ENCODE measurements at places on chromosomes 6 and 20.
A peak's percentile ranks its signal among the peaks of the same experiment; 100 is the strongest.

GRCh38 chr6:22221211-22221610, 75.6 kb downstream of the PRL start:
- no peak for DNase-seq

DNA sequence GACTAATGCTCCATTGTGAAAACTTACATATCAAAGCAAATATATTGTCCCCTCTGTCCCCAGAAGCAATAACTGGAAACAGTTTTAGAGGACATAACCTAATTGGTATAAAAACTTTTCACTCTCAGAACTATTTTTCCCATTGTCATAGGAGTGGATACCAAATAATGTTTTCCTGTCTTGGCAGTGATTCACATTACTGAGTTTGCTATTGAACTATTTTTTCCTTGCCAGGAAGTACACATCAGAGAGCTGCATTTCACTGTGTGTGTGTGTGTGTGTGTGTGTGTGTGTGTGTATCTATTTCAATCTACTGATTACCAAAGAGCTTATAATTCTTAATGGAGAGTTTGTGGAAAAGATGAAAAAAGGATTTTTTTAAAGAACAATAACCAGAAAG, 45.4 kb downstream of the AKAP12 start:
- no peak for DNase-seq

DNA sequence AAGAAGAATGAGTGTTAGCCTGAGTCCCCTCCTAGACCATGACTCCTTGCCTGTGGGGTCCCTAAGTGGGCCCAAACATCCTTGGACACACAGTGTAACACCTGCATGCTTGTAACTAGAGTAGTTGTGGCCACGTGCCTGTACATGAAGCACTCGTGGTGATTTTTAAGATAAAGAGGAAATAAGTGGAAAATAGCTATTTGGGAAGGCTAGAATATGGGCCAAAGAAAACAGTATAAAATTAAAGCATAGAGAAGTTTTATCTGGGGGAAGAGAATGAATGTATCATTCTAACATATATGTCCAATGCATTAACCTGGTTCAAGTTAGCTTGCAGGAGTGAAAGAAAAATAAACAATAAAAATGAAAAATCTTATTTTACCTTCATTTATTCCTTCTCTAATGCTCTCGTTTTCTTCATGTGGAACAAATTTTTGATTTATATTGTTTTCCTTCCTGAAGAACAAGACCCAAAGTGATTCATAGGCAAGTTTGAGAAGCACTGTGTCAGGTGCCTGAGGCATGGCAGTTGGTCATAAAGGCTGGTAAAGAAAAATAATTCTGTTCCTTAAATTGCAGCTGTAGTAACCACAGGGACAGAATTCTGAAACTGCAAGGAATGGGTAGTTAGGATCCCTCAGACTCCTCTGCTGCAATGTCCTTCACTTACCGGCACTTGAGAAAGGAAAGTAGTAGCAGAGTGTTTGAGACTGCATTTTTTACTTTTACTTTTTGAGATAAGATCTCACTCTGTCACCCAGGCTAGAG, 8.5 kb upstream of the CST3 start:
- DNase-seq: no peak

- no peak for DNase-seq
These were observed 130.4 kb upstream of the QKI start for GRCh38 chr6:163284151-163284550.

DNA sequence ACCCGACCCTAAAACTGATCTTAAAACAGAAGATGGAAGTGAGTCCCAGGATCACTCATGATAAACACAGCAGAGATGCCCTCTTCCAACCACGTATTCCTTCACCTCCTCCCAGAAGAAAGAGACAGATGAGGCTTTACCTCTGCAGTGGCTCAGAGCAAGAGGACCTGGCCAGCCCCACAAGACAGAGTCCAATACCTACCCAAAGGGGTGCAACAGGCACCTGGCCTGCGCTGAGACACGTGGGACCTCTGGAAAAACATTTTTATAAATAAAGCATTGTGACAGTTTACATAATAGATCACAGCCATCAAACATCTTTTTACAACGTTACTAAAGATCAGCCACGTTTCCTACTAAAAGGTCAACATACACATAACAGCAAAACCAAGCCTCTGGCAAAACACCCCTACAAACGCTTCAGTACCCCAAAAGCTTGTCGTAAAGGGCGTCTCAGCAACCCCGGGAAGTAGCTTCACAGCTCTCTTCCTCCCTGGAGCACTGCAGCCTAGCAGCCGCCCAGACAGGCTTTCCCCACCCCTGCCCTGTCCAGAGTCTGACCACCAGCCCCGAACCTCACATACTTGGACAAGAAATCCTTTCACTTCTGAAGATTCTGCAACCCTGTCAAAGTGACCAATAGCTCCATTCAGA, 2.9 kb downstream of the TAF4 start:
- no peak for DNase-seq

DNA sequence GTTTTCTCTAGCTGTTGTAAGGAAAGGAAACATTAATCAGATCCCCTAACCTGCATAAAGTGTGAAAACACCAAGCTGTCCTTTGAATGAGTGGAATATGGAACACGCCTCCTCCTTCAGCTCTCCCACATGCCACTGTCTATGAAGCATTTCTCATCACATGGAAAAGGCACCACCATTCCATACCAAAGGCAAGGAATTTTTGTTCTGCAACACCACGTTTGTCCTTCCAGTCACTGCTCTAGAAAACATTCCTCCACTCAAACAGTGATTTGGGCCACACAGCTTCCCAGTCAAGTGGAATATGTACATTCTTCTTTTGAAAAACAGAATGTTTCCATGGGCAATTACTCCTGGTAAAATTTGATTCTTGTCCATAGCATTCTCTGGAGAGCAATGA, 120.1 kb downstream of the OPRM1 start:
- no peak for DNase-seq

- DNase-seq: no peak
These were observed 280.4 kb upstream of the TAB2 start for GRCh38 chr6:149037051-149037671.

- DNase-seq: no peak
These were observed 75.5 kb downstream of the NOL4L start for GRCh38 chr20:32509639-32510066.

DNA sequence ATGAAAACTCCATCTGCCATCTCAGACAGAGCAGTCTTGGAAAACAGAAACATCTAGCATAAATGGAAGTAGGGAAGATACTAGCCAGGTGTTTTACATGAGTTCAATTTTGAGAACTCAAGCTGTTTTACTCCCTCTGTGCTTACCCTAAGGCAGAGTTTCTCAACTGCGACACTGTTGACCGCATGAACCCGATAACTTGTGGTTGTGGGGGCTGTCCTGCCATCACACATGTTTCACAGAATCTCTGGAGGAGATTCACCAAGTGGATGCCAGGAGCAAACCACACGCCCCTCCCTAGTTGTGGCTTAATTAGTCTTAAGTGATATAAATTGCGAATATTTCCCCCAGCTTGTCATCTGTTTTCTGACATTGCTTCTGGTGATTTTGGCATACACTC, 2.3 kb upstream of the SERPINB6 start:
- no peak for DNase-seq

DNA sequence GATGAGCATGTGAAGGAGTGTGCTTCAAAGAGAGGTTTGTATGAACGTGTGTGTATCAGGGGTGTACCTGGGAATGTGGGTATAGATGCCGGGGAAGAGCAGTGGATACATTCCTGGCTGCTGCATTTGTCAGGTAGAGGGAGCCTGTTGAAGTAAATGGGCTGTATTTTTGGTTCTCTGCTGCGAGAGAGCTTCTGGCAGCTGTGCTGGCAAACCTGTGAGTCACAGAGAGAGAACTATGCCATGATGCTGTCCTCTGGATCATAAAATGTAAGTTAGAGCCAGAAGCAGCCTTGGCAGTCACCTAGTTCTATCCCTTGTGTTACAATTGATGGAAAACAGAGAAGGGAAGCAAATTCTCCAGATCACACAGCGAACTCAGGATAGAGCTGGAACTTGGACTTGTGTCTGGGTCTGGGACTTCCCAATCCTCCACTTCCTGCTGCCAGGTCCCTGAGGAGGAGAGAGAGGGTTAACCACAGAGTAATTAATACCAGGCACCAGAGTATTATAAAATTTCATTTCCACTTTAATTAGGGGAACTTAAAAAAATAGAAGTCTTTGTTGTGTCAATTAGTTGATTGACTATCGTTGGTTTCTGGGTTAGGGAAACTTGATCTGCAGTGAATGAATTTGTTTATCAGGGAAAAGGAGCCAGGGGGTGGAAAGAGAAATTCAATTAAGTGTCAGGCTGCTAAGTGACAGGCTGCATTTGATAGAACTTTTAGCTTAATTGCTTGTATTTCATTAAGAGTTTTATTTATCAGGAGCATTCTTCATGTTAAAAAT, 41.1 kb upstream of the GTSF1L start:
- no peak for DNase-seq

DNA sequence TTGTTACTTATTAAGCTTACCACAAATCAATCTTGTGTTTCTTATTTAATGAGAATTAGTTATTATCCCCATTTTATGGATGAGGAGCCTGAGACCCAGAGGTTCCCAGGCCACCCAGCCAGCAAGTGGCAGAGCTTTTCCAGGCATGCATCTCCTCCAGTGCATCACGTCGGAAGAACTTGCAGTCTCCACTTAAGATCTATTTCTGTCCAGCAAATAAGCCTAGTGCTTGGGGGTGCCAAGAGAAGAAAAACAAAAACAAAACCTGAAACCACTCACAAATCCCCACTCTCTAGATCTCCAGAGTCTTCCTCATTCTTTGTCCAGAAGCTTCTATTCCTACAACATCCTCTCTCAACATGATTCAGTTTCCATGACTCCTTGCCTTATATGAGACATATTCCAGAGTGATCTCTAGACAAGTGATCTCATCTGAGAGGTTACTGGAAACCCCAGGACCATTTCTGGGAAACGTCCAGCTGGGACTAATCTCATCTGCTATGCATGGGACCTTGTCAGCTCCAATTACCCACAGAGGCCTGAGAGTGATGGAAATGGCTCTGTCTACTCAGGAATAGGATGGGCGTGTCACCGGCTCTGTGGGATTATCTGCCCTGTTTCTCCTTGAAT, 4.1 kb downstream of the GUCA1B start:
- DNase-seq: no peak

GRCh38 chr6:131117878-131118277, 17.4 kb upstream of the AKAP7 start:
- no peak for DNase-seq

DNA sequence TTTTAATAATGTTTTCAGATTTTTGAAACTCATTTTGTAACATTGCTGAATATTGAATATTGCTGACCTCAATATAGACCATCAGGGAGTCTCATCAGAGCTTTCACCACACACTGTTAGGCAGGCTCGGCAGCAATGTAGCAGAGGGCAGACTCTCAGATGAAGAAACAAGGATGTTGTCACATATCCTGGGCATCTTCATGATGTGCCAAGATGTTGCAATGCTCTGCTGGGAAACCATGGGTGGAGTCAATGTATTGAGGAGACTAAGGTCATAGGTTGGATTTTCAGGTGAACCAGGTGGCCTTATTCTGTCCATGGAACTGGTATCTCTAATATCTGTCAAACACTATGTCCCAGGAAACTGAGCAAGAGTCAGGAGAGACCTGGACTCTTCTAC, 27.3 kb downstream of the NR2E1 start:
- no peak for DNase-seq

DNA sequence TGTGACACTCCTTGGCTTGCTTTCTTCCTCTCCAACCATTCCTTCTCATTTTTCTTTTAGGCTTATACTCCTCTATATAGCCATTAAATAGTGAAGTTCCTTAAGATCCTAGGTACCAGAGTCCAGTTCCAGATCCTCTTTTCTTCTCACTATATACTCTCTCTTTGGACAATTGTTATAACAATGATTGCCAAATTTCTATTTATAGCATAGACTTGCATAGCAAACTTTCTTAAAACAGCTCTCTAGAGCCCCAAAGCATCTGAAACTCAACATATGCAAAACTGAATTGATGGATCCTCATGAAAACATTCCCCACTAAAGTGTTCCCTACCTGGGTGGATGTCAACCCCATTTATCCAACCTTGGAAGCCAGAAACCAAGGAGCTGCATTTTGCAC, 13.4 kb downstream of the PHIP start:
- DNase-seq: no peak

GRCh38 chr6:131160254-131160758, 25.0 kb downstream of the AKAP7 start:
- DNase-seq: no peak

DNA sequence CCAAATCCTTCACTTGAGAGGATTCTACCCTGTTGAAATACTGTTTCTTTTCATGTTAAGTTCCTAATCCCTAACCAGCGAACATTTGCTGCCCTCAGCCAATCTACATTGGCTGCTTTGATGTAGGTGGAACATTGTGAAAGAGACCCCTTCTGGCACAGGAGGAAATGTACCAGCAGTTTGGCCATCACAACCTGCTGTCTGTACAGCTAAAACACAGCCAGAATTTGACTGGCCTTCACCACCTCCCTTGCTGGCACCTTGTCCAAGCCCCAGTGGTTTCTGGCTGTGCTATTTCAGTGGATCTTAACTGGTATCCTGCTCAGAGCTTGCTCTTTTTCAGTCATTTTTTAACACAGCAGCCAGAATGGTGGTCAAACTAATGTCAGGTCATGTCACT, 202.1 kb upstream of the EPHA7 start:
- no peak for DNase-seq

- DNase-seq: no peak
These were observed 58.1 kb downstream of the VSTM2L start for GRCh38 chr20:37961066-37961465.

- no peak for DNase-seq
These were observed 214.8 kb upstream of the MOCS1 start for GRCh38 chr6:40148882-40149573.

DNA sequence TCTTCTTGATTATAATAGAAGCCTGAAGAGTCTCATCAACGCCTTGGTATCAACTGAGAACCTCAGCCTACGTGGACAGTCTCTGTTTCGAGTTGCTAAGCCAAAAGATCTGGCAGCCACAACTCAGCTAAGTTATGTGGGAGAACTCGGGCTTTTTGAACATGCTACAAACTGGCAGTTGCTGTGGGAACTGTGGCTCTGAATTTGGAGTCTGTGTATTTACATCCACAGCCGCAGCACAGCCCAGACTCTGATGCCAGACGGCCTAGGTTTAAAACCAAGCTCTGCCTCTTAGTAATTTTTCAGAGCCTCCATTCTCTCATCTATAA, 35.8 kb downstream of the RIPOR2 start:
- DNase-seq: no peak

- no peak for DNase-seq
These were observed 230.9 kb upstream of the CITED2 start for GRCh38 chr6:139605350-139605749.

DNA sequence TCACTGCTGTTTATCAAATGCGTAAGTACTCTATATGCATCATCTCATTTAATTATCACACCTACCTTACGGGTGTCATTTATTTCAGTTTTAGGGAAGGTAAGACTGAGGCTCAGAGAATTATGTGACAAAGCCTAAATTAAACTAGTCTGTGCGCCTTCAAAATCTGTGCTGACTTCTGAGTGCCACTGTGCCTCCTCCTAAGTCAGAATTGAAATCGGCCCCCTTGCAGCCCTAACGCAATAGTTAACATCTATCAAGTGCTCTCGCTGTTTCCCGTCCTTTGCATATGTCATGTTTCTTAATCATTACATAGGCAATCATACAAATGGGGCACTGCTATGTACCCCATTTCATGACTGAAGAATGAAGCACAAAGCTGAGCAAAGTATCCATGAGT, 79.0 kb upstream of the PDE10A start:
- no peak for DNase-seq

GRCh38 chr6:1075444-1075843, 236.5 kb upstream of the FOXQ1 start:
- DNase-seq: no peak

- peak; percentile 8 for DNase-seq
These were observed 1.8 kb downstream of the EPB41L2 start for GRCh38 chr6:131061041-131061750.
